Spinal cord (tissue), 10 donors: ENCODE measurements at places on chromosomes 4 and X. TPM values are rescaled to one million over a fixed set of nuclear protein-coding genes. Genes with fewer than 3 reads are reported as not detected.

Gene RTL3
- polyA plus RNA-seq: not detected

Gene PCDH11X
- polyA plus RNA-seq: 16.6 TPM

Gene DUSP9
- 3.1 TPM for polyA plus RNA-seq

Gene TRIM60
- not detected for polyA plus RNA-seq

Gene JCHAIN
- polyA plus RNA-seq: not detected
